ENCODE measurements at places on chromosomes 11 and 22.

GRCh38 chr11:1880746-1881441 lies 10.8 kb downstream of the PRR33 start:
- no peak for DNase-seq

DNA sequence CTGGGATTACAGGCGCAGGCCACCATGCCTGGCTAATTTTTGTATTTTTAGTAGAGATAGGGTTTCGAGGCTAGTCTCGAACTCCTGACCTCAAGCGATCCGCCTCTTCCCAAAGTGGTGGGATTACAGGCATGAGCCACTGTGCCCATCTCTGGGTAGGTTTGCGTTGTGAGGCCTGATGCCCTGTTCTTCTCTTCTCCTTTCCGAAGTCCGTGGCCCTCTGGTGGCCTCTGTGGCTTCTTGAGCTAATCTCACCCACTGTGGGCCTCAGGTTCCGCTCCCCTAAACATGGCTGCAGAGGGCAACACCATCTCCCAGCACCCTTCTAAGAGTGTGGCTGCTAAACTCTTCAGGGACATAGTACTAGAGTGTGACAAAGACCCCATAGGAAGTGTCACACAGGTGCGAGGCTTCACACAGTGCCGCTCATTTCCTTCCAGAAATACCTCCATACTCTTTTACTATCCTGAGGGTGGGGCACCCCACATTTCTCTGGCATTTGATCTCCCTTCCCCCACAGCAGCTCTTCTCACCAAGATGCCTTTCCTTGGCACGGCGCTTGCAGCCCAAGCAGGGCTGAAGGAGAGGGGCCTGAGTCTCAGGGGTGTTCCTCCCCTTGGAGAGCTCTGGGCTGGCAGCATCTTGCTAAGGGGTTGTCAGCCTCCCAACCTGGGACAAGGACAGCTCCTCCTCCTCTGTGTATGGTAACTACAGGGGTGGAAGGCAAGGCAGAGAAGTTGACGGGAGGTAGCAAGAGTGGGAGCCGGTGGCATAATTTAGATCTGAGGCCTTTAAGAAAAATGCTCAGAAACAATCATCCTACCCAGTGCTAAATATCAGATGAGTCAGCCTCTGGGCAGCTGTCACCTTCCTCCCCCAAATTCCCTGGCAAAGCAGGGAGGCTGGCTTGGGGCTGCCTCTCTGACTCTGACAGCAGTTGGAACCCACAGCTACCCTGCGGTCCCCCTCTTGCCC lies 6.1 kb downstream of the THY1 start:
- no peak for DNase-seq

GRCh38 chr22:30694640-30695350 lies at the start of gene OSBP2:
OSBP2 (plus strand) TSS chr22:30694874; CDS start chr22:30694910, 36 bp downstream.
- DNase-seq: peak; percentile 48

DNA sequence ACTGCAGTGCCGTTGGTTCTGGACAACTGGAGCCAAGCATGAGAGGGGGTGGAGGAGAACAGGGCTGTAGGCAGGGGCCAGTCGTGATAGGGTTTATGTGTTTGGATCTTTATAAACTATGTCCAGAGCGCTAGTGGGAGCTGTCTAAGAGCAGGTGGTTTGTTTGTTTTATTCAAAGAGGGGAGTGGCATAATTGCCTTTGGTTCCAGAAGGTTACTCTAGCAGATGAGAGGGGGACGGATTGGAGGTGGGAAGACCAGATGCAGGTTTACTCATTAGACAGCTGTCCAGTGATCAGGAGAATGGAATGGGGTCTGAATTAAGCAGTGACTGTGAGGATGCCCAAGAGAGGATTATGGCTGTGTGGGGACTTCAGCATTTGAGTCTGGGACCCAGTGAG lies 109.3 kb upstream of the TBCEL start:
- DNase-seq: no peak

- no peak for DNase-seq
These were observed 195.2 kb downstream of the NAV2 start for GRCh38 chr11:19907839-19908238.

Data from neural crest cell (in vitro differentiated cells).